ENCODE measurements at places on chromosomes 1 and 21. TPM values are rescaled to one million over a fixed set of nuclear protein-coding genes. Genes with fewer than 3 reads are reported as not detected.

KIF17 gene
- 2.7 TPM for polyA plus RNA-seq

ARMH1 gene
- polyA plus RNA-seq = 2.7 TPM

AMY1C gene
- polyA plus RNA-seq = not detected

INSRR gene
- polyA plus RNA-seq = not detected

DNA sequence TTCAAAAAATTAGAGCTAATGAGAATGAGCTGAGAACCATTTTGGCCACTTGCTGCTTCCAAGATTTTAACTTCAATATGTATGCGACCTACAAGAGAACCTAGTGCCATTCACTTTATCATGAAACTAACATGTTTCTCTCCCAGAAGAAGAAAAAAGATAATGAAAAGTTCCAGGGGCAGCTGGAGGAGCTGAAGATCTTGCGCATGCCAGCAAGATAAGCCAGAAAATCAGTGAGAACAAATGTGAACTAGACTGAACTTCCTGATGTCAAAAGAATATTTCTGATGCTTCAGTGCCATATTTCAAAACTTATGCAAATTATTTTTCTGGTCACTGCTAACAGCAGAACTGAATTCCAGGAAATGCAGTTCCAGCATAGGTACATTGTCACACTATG is 1265.1 kb downstream of the BRINP3 start:
- DNase-seq = no peak

DNA sequence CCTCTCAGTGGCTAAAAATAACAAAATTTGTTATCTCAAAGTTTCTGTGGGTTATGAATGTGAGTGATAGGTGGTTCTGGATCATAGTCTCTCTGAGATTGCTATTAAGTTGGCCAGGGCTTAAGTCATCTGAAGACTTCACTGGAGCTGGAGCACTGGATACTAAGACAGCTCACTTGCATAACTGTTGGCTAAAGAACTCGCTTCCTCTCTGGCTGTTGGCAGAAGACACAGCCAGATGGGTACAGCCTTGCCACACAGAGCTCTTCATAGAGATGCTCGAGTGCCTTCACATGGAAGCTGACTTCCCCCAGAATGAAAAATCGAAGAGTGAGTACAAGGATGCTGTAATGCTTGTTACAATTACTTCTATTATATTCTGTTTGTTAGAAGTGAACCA is 333.8 kb downstream of the ZP4 start:
- DNase-seq = no peak

GRCh38 chr21:27802816-27803475 is 836.1 kb upstream of the ADAMTS5 start:
- DNase-seq = no peak

GRCh38 chr1:116397728-116398127 is 24.7 kb downstream of the ATP1A1 start:
- no peak for DNase-seq

DNA sequence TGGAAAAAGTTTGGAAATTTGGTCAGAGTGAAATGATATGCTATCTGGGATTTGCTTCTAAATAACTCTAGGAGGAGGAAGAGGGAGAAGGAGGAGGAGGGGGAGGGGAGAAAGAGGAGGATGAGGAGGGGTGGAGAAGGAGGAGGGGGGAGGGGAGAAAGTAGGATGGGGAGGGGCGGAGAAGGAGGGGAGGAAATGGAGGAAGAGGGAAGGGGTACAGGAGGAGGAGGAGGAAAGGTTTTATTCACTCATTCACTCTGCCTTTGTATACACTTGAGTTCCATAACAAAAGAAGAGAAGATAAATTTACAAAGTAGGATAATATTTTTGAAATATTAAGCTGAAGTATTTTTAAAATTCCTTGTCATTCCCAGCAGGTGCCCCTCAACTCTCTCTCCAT is 6.3 kb upstream of the VPS26C start:
- DNase-seq = no peak

GRCh38 chr1:99580451-99580850 is 65.5 kb upstream of the PALMD start:
- no peak for DNase-seq

DNA sequence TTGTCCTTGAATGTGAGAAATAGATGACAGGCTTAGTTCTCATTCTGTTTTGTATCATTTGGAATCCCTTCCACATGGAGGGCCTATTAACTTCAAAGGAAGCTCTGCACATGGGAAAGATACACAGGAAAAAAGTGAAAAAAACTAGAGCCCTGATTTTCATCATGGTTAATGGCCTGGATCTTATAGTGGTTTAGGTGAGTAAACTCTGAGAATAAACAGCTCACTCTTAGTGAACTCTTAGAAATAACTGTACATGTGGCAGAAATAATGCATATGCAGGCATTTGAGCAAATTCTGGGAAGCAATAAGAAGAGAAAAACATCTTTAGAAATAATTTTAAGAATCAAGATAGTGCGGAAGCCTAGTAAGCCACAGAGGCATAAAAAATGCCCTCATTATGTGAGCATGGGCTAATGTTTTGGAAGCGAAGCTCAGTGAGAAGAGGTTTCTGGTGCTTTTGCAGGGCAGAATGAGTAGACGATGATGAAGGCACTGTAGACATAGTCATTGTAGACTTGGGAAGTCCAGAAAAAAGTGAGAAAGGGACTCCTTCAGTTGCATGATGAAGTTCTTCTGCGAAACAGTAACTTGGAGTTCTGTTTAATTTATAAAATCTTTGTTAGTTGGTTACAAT is 279.9 kb downstream of the DNM3 start:
- no peak for DNase-seq

GRCh38 chr21:42145569-42146272 is 73.2 kb upstream of the ABCG1 start:
- peak; percentile 10 for DNase-seq

DNA sequence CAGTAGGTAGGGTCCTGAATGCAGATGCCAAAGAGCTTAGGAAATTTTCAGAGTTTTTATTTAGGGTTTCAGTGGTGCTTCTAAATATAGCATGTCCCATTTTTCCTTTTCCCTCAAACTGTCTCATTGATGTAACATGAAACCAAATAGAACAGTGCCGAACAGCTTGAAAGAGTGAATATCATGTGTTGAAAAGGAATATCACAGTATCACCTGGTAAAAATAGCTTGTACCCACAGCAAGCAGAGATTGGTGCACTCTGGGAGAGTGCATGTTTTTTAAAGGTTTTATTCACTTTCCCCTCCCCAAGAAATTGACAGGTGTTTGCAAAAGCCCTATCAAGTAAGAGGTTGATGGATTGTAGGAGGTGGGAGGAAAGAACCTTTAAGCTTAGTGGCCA is 41.9 kb upstream of the ELAVL4 start:
- DNase-seq = no peak

DNA sequence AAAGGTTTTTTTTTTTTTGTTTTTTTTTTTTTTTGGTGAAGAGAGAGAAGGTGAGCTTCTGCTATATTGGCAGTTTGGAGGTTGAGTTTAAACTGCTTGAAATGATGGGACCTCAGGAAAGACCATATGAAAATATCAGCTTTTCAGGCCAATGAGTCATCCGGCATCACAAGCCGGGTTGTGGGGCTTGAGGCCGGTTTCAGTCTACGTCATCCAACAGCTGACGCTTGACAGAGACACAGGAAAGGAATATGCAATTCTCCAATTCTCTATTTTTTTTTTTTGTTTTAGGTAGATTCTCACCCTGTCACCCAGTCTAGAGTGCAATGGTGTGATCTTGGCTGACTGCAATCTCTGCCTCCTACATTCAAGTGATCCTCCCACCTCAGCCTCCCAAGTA is 52.4 kb downstream of the KCNJ6 start:
- DNase-seq = no peak

- DNase-seq = peak; percentile 68
These were observed 1.1 kb upstream of the PEAR1 start for GRCh38 chr1:156892190-156893047.

DNA sequence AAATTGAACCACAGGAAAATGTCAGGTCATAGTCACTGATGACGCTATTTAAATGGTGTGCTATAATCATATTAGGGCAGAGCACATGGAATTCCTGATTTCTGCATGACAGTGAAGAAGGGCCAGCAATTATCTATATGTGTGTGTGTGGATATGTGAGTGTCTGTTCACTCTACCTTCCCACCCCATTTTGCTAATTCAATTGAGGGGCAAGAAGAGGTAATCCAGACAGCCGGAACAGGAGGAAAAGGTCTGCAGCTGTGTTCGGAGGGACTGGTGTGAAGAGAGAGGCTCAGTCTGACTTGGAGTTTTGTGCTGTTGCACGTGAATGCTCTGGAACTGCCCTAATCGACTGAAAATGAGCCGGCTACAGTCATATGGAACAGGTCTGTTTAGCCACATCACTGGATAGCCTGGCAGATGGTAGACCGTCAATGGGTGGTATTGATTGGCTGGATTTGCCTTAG is 5.1 kb upstream of the ELAVL4 start:
- no peak for DNase-seq

DNA sequence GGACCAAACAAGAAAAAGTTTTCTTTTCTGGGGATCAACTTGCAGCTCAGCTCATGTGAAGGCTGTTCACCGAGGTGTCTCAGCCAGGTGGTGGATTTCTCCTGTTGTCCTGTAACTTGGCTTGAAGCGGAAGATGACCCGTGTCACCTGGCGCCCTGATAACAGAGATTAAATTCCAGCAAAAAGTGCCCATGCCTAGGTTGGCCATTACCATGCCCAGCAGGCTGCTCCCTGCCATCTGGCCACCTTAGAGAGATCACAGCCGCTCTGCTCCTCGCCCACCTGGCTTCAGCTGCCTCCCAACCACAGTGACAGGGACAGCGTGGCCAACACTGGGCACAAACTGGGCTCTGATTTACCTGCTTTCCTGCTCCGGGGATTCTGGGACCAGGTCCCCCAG is 149.5 kb downstream of the ZBTB18 start:
- no peak for DNase-seq

DNA sequence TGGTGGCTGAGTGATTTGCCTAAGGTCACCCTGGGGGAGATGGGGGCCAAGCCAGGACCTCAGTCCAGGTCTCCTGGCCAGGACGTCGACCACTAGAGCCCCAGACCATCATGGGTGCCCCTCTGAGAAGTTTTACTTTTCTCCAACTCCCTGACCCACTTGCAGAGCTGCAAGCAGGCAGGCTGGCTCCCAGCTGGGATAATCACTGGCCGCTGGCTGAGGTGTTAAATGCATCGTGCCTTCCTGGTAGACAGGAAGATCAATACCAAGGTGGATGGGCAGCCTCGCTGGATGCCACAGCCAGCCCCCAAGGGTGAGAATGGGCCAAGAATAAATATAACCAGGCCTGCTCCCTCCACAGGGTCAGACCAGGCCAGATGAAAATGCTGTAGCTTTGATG is 106.2 kb downstream of the EPHB2 start:
- no peak for DNase-seq

- DNase-seq = no peak
These were observed 21.2 kb downstream of the OVGP1 start for GRCh38 chr1:111406321-111406768.

DNA sequence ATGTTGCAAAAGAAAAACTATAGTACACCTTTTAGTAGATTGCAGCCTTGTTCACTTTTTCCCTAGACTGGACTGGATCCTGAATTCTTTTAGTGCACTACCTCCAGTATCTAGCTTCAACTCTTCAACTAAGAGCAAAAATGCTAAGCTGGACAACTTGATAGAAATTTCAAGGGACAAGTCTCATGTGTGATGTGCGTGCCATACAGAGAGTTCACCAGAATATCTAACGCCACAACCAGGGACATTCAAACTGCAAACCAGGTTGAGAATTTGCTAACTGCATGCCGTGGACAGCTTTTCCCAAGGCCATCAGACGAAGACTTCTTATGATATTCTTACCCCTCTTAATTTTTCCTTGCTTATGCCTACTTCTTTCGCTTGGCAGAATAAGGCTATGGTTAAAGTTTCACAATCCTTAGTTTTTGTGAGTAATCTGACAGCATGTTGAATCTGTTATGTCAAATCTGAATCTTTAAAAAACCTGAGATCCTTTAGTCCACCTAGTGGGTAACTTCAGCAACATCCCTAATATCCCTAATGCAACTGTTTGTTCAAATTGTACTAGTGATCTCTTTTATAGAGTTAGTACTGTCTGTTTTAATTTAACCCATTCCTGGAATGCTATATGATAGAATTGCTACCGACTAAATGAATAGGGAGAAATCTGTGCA is 66.4 kb downstream of the DDAH1 start:
- no peak for DNase-seq

DNA sequence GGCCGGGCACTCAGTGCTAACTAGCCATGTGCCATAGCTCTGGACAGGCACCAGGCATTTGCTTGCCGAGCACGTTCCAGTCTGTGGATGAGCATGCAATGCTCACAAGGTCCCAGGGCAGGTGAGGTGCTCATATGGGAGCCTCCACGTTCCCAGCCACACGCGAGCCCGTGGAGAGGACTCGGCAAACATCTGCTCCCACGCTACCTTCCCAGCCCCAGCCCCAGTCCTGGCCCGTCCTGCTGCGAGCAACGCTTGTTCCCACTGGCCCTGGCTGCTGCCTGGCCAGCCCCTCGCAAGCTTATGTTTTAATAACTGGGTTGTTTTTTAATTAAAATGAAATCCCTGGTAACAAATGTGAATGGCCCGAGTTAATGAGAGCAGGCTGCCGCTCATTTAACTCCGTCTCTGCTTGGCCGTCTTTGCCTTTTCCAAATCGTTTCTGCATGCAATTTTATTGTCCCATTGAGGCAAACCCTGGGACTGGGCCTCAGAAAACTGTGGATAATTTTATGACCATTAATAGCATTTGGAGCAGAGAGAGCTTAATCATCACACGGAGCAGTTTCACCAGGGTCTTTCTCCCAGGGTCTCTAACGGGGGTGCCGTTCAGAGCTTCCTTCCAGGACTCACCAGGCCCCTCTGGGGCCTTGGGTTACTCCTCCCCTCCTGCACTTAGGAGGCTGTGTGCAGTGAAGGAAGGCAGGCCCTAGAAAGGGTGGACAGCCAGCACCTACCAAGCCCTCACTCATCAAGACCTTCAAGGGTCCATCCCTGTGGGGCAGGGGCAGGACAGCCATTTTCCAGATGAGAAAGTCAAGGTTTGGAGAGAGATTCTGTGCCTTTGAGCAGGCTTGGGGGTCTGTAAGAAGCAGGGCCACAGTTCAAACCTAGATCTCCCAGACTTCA is 136.8 kb downstream of the GLIS1 start:
- no peak for DNase-seq

- DNase-seq = no peak
These were observed 14.6 kb downstream of the RAB7B start for GRCh38 chr1:205988585-205988995.

DNA sequence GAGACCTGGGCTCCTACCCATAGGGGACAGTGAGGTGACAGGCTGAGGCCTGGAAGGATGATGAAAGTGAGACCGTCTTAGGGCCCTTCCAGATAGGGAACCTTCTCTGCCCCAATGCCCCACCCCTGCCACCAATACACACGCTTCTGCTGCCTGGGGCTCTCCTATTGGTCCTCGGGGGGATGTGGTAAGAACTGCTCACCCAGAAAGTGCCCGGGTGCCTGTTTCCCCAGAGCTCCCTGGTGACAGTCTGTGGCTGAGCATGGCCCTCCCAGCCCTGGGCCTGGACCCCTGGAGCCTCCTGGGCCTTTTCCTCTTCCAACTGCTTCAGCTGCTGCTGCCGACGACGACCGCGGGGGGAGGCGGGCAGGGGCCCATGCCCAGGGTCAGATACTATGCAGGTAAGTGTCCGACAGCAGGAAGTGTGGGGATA is 948 bp downstream of the SEMA4A start:
- no peak for DNase-seq
